ENCODE measurements at places on chromosomes 16 and 17.

- no peak for DNase-seq
Measured at GRCh38 chr17:10290041-10290440, 82.8 kb downstream of the MYH13 start.

DNA sequence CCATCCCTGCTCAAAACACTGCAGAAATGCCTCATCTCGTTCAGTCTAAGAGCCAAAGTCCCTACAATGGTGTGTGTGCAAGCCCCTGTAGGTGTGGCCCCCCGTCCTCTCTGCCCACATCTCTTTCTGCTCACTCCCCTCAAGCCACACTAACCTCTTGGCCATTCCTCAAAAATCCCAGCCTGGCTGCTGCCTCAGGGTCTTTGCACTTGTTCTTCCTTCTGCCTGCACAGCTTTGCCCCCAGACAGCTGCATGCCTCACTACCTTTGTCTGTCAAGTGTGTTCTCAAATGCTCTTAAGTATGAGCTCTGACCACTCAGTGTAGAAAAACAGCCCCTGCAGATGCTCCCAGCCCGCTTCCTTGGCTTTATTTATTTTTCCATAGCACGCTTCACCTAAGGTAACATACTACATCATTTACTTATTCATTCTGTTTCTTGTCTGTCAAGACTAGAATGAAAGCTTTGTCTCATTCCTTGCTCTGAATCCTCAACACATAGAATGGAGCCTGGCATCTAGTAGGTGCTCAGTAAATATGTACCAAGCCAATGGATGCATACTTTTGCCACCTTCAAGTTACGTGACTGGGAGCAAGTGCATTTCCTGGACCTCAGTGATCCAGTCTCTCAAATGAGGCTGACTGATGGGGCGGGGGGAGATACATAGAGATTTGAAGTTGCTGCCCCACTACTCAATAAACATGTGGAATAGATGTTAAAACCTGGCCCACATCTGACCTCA is 38.1 kb downstream of the RAI1 start:
- no peak for DNase-seq

DNA sequence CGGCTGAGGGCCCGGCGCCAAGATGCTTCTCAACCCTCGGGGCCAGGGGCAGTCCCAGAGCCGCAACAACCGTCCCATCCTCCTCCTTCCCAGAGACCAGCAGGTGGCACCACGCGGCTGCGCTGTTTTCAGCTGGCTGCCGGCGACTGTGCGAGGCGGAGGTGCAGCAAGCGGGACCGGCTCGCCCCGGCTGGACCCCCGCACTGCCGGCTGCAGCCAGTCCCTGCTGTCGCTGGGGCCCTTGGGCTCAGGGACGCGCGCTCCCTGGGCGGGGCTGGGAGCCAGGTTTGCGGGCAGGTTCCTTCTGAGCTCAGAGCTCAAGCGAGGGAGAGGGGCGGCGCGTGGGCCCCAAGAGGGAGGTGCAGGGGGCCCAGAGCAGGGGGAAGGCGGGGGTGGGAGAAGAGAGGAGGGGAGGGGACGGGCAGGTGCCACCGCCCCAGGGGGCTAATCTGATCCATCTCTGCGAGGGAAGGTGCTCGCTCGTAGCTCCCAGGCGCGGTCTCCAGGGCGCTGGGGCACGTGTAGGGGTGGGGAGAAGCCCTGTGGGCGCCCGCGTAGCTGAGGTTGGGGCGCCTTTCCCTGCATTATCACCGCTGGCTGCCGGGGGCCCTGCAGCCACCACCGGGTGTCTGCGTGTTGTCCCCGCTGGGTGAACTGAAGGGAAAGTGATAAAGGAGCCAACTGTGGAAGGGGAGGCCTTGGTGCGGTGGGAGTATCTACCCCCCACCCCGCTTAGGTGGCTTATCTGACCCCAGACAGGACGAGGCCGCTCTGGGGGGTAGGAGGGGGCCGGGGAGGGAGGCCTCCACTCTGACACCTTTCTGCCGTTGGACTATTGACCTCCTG is 24.2 kb downstream of the STAT5A start:
- peak; percentile 77 for DNase-seq

DNA sequence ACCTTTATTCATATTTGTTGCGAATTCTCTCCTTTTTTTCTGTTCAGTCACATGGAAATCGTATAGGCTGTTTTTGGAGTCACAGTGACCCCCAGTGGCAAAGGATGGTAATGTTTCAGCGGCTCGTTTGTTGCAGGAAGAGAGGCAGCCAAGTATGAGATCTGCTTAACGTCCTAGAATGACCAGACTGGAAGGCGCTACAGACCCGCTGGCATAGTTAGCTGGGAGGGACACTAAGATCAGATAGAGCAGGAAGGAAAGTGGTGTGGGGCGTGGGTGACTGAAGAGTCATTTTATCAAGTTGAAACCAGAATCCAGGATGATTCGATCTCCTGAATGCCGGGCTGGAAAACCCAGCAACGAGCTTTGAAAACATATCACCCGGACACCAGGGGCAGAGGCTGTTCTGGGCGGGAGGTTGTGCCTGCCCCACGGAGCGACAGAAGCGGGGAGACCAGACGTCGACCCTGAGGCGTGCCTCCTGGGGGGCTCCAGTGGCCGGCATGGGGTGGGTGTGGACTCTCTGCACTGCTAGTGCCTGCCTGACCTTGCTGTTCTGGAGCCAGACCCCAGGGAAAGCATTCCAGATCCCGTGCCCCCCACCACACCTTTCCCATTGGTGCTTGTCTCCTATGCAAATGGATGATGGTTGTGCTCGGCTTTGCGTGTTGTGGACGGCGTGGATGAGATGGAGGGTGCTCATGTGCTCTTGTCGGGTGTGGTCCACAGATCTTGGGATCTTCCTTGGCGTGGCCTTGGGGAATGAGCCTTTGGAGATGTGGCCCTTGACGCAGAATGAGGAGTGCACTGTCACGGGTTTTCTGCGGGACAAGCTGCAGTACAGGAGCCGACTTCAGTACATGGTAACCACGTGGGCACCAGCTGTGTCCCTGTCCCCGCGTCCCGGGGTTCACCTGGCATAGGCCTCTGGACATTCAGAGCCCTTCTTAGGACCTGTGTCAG is 7.7 kb downstream of the IL34 start:
- peak; percentile 87 for DNase-seq

DNA sequence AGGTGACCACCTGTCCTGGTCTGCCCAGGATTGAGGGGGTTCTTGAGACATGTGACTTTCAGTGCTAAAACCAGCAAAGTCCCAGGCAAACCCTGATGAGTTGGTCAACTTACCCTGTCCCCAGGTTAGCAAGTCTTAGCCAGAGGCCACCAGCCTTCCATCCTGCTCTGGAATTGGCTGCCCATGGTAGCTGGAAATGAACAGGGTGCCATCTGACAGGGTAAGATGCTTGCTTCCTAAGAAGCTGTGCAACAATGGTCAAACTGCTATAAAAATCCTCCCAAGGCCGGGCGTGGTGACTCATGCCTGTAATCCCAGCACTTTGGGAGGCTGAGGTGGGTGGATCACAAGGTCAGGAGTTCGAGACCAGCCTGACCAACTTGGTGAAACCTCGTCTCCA is 22.8 kb upstream of the MTMR4 start:
- no peak for DNase-seq

Data from activated CD4-positive, alpha-beta T cell treated with anti-CD3 and anti-CD28 coated beads, Interleukin-2, amount 10 ng/mL, durations not matched to agents 7 days and 5 days (primary cell).